ENCODE measurements at places on chromosomes 1 and 21.

DNA sequence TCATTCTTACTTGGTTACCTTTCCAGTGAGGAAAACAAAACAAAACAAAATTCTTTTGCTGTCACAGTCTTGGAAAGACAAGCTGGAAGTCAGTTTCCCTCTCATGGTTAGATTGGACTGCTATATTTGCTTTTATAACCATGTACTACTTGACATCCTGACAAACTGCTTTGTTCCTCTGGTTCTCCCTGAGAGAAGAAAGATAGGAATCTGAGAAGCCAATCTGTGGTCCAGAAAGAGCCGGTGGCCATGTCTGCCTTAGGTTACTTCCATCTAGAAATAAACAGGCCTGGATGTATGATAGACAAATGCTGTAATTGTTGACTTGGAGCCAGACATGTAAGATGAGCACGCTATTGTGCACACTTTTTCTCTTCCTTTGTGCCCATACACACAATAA lies 330.0 kb downstream of the BRINP3 start:
- no peak overlapping the region for H3K27ac ChIP-seq
- no peak for DNase-seq
- H3K4me3 ChIP-seq, result no peak overlapping the region
- H3K4me1 ChIP-seq, result no peaks in the 10 kb centered on the region
- H3K36me3 ChIP-seq, result no peaks in the 10 kb centered on the region

DNA sequence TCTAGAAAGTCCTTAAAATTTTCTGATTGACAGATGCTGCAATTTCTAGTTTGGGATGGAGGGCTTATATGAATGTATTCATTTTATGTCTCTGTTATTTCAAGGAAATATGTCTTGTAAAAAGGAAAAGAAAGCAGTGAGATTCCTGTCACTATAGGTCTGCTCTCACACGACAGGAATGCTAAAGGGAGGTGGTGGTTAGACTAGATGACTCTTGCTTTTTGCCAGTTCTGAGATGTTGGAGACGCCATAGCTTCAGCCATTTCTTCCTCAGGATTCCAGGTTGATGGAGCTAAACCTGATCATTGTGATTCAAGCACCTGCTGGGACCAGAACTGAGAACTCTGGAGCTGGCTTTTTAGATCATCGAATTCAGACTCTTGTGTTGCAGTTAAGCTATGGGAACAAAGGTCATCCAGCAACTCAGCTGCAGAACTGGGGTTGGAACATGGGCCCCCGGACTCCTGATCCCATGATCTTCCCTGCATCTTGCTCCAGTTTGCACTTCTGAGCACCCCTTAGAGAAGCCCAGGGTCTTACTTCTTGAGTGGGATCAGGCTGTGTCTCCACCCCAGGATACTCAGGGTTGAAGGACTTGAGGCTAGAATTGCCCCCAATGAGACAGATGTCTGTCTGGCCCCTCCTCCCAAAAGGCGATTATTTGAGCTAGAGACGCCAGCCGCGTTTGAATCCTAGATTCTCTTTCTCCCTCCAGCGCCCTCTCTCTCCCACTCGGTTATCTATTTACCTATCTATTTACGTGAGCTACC lies 46.7 kb upstream of the FOXO6 start:
- DNase-seq, result no peak
- no peak overlapping the region for H3K4me3 ChIP-seq
- H3K4me1 ChIP-seq, result peaks cover 2% of the 10 kb centered on the region
- no peak overlapping the region for H3K27ac ChIP-seq

- H3K4me1 ChIP-seq, result peaks cover 14% of the 10 kb centered on the region
- no peak for DNase-seq
- no peak overlapping the region for H3K4me3 ChIP-seq
- H3K27me3 ChIP-seq, result no peaks in the 10 kb centered on the region
- H3K27ac ChIP-seq, result no peak overlapping the region
These were observed 6.7 kb upstream of the CTSS start for GRCh38 chr1:150772326-150772725.

DNA sequence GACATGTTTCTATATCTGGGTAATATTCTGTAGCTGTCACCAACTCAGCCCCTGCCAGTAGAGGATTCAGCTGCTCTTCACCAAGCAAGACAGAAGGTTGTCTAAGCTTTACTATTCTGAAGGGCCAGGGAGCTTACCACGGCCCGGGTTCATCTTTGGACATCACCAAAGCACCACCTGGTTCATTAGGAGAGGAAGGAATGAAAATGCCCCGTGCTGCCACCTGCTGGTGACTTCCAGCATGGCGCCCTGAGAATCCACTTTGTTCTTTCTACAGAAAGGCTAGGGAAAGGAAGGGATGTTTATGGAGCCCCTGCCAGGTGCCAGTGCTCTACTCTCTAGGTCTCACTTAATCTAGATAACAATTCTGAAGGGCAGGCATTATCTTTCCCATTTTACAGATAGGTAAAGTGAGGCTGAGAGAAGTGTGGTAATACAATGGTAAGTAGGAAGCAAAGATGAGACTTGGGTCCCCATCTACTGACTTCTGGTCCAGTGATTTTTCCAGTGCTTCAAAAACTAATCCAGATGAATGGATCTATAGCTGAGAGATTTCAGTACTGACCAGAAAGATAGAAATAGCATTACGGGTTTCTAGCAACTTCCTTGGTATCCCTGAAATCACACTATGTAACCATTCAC lies 79.5 kb downstream of the BEND5 start:
- DNase-seq, result peak; percentile 17
- no peaks in the 10 kb centered on the region for H3K27me3 ChIP-seq
- no peaks in the 10 kb centered on the region for H3K36me3 ChIP-seq
- no peak overlapping the region for H3K27ac ChIP-seq

- DNase-seq, result no peak
- no peaks in the 10 kb centered on the region for H3K4me1 ChIP-seq
- H3K36me3 ChIP-seq, result peaks cover 3% of the 10 kb centered on the region
- H3K27me3 ChIP-seq, result no peaks in the 10 kb centered on the region
- H3K27ac ChIP-seq, result no peak overlapping the region
These were observed 104.6 kb upstream of the TENT5C start for GRCh38 chr1:117501281-117501680.

Data from thymus (tissue), 14 donors.